BJ (cell line): ENCODE measurements at places on chromosomes 11 and 22.

DNA sequence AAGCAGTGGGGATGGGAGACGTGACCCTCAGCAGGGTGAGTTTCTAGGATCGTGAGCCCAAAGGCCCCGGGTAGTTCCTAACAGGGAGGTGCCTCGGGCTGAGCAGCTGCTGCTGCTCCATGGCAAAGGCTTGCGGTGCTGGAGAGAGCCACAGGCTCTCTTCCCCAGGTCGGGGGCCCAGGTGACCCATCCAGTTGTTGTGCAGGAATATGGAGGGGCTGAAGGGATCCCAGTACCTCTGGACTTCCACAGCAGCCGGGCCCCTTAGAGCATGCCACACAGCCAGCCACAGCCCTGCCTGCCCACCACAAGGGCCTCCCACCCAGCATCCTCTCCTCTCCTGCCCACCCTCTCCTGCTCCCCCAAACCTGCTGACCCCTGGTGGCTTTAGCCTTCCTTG is 49.3 kb downstream of the BUD13 start:
- no peak for DNase-seq

DNA sequence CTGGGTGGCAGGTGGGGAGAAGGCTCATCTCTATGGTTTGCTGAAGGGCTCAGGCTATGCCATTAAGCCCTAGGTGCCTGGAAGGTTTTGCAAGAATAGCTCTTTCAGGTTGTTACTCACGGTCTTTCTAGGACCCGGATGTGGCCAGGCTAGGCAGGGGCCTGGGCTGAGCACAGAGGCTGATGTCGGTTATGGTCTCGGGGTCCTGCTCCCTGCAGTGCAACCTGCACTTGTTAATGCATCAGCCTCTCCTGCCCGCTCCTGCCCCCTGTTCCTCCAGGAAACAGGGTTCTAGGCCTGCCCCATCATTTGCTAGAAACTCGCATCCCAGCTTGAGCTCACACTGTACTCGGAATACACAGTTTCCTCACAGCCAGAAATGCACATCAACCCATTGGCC is 79.1 kb upstream of the SLC22A12 start:
- DNase-seq: no peak

- no peak for DNase-seq
These were observed 38.9 kb upstream of the TH start for GRCh38 chr11:2210366-2211112.

DNA sequence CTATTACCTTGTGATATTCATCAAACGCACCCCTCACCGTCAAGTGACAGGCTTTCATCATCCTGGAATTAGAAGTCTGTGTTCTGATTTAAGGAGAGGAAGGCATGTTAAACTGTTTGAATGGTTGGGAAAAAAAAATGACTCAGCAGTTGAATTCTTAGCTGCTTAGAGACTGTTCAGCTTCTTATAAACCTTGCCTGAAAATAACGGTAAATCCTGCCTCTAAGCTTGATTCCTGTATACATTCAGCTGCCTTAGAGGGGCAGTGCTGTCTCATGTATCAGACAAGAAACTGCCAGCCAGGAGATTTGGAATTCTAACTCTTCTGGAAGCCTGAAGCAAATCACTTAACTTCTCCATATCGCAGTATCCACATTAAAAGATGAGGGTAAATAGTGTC is 437.4 kb downstream of the JRKL start:
- no peak for DNase-seq

DNA sequence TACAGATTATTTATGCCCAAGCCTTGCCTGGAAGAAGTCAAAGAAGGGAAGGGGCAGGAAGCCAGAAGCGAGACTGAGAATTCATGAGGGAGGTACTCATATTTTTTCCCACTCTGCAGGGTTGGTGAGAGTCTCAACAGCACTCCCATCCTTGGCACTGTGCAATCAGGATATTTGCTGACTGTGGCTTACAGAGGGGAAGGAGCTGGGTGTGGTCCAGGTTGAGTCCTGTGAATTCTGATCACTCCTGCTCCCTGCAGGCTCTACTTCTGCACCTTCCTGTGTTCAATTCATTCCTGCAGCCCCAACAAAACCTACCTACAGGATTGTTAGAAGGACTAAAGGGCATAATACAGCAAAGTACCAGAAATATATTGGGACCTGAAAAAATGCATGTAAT is 530.5 kb downstream of the INSC start:
- DNase-seq: no peak
